ENCODE measurements at places on chromosomes 7 and 10.

GRCh38 chr10:10647331-10647730, 370.3 kb upstream of the CELF2 start:
- no peak for DNase-seq

GRCh38 chr10:106396192-106396591, 768.3 kb downstream of the SORCS1 start:
- DNase-seq, result no peak

GRCh38 chr10:73850863-73851461, 23.4 kb downstream of the CAMK2G start:
- DNase-seq, result no peak

DNA sequence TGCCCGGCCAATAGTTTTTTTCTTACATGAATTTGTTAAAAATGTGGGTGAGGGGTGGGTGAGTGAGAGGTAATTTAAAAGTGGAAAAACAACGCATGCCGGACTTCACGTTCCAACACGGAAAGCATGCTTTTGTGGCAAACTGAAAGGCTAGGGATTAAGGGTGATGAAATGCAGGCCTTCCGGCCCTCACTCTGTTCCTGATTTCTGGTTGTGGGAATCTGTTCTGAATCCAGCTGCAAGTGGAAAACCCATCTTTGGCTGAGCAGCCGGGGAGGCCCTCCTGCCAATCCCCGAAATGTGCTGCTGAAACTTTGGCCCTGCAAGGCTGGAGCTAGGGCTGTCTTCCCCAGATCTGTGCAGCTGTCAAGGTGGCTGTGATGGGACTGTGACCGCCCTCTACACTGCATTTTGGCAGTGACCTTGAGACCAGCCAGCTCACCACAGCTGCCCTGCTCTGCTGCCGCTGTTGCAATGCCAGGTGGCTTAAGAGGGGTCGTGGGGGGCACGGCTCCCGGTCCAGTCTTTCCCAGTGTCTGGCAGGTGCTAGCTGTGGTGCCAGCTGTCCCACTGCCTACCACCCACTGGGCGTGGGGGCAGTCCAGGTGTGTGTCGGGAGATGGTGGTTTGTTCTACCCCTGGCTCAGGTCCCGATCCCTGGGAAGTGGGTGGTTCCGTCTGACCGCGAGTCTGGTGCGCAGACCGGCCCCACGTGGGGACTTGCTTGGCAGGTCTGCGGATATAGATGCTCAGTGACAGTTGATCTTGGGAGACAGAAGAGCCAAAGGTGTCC, 39.0 kb downstream of the TET1 start:
- peak; percentile 8 for DNase-seq

DNA sequence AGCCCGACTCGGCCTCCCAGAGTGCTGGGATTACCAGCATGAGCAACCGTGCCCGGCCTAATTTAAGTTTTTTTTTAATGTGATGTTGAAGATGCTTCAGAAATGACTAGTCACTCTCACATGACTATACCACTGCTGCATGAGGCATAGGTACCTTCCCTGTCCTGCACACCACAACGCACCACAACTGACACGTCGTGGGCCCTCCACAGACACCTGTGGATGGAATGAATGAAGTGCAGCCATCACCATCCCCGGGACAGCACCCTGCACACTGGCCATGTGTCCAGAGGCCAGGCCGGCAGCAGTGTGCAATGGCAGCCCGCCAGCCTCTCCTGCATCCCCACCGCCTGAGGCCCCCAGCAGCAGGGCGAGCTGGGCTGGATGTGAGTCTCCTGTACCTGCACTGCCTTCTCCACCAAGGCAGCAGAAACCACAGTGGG, 55.1 kb downstream of the VOPP1 start:
- DNase-seq, result no peak

DNA sequence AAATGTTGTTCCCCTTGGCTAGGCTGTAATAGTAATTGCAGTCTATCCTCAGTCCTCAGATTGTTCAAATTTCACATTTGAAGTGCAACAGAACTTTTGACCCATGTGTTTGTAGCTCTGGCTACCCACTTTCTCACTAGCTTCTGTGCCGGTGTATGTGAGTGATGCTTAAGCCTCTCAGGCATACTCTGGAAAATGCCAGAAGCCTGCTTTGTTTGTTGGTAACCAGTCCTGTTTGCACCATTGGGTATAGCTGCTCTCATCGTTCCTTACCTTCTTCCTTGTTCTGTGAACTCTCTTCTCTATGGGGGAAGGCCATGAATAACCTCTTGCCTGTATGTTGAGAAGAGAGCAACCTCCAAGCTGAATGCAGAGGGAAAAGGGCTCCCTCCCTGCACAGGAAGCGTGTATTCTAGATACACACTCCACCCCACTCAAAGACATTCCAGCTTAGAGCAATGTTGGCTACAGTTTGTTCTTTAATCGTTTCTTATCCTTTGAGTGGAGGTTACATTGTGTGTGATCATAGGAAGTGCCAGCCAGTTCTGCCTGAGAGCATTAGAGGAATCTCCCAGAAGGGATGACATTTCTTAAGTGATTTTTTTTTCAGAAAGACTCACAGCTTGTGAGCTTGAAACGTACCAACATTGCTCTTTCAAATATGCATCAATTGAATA, 40.5 kb downstream of the C1QL3 start:
- no peak for DNase-seq

DNA sequence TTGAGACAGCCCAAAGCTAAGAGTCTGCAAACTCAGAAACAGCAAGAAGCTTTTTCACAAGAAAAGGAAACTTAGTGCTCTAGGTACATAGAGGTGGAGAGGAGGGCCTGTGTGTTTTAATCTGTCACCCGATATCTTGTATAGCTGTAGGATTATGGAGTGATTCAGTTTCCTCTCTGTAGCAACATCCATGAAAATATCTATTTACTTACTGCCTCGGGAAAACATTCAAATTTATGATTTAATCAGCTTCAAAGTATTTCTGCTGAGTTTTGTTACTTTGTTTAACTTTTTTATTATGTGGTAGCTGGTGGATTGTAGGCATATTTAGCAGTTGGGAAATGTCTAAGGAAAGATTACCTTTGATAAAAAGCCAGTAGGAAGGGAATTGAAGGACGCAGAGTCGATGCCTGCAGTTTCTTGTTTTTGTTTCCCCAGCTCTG, 292.0 kb downstream of the CCDC3 start:
- no peak for DNase-seq

DNA sequence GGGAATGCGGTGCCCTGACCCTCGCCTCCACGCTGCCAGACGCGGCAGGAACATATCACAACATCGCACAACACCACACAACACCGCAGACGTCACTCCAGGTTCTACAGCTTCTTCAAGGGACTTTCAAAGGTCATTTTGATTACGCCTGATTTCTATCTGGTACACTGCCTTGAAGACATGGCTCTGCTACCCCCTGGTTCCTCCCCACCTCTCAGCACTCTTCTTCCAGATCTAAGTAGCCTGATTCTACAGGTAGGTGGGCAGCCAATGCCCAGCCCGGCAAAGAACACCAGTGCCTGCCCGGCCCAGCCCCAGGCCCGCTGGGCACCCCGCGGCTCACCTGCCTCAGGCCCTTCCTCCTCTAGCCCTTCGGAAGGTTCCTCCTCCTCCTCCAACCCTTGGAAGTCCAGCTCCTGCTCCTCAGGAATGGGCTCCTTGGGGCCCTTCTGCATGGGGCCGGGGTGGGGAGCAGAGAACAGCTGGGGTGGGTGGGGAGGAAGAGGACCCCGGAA, 8.4 kb downstream of the GIGYF1 start:
- DNase-seq, result no peak

DNA sequence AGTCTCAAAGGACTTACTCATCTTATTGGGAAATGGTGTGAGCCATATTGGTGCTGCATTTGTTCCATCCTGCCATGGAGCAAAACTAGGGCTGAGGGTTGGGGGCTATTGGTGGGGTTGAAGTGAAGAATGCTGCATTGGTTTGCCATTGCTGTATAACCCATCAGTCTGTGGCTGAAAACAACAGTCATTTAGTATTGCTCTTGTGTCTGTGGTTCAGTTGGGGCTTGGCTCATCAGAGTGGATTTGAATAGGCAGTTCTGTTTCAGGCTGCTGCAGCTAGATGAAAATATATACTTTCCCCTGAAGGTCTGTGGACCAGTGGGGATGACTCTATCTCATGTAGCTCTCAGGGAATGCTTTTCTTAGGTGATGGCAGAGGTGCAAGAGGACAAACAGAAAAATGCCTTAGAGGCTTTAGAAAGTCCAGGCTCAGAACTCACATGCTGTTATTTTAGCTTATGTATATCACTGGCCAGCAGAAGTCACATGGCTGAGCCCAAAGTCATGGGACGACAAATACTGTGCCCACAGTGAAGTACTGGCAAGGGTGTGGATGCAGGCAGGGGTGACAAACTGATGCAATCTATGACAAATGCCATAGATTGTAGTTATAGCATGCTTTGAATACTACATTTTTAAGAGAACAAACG, 15.2 kb upstream of the EXOC6 start:
- DNase-seq, result no peak

DNA sequence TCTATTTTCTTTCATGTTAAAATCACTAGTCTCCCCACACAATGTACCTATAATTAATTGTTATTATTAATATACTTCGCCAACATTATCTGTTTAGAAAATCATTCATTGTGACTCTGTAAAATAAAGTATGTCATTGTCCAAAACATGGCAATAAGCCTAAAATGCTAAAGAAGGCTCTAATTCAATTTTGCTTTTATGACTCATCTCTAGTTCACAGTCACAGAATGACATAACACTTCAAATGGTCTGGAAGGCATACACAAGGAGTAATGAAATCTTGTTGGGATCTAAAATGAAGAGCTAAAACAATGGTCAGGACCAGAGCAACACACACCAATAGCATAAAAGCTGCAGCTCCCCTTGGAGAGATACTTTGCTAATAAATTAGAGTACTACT, 505.8 kb downstream of the GPAM start:
- no peak for DNase-seq

GRCh38 chr10:6701289-6701688, 121.2 kb upstream of the PRKCQ start:
- no peak for DNase-seq

GRCh38 chr10:31477584-31477983, 158.6 kb downstream of the ZEB1 start:
- DNase-seq, result no peak

DNA sequence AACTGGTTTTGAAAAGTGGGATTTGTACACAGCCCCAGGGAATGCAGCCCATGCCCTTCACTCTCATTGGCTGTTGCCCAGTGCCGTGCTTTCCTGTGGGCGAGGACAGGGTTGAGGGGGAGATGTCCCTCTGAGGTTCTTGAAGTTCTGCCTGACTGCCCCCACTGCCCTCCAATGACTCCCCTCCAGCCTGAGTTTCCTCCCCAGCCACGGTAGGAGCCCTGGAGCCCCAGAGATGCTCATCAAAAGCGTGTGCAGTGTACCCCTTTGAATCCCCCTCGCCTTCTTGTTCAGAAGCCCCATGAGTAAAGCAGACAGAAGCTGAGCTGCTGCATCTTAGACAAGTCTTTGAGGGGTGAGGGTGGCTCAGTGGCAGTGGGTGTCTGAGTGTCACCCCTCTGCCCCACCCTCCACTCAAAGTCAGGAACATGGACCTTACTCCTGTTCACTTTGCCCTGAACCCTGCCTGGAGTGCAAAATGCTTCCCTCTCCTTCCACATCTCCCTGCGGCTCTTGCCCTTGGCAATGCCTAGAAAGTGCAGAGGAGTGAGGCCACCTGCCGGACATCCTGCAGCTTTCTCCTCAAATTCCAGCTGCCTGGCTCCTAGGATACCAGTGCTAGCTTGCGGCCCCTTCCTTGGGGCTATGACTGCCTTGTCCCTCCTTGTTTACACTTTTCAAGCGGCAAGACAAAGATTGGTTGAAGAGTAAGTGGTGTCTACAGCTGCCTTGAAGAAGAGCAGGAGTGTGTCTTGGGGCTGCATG, 19.9 kb downstream of the FAM241B start:
- DNase-seq, result no peak

DNA sequence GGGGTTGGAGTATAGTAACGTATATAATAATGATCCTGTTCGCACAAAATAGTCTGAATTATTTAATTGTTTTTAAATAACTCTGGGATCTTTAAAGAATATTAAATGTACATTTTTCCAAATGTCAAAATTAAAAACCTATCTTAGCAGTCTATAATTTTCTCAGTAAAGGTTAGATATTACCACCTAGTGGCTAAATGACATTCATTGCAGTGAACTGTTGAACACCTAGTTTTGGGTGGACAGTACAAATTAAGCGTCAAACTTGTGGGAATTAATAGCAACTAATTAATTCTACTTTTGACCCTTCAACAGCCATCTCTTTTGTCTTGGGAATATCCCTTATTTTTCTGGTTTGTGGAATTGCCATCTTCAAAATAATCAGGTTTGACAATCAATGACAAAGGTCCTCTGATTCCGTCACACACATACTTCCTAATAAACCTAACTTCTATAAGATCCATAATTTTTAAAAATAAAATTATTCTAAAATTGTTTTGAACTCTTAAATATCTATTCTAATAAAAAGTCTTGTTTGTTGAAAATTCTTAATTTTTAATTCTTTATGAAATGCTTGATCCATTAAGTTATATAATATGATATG, 165.7 kb downstream of the SEMA3D start:
- no peak for DNase-seq

GRCh38 chr7:770741-771166, 43.7 kb upstream of the PRKAR1B start:
- DNase-seq, result no peak

DNA sequence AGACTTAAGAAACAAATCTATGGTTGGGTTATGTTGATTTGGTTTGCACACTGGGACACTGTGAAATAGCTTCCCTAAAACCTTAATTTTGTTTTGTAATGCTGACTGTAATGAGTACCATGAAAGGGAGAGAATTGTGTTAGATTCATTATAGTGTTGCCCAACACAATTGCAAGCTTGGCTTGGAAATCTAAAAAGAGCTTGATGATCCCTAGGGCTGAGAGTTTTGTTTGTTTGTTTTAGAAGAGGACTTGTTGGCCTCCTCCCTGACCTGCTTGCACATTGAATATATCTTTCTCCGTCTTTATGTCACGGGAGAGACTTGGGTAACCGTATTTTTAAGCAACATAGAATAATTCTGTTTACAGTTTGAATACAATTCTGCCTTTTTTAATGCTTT, 410.1 kb downstream of the ARL4A start:
- no peak for DNase-seq

GRCh38 chr7:157384301-157384700, 47.5 kb downstream of the DNAJB6 start:
- DNase-seq, result no peak

- no peak for DNase-seq
Observed at GRCh38 chr7:158024351-158024715, 563.3 kb downstream of the PTPRN2 start.

Data from HEK293T (cell line).